ENCODE measurements at places on chromosomes 11 and 22. TPM values are rescaled to one million over a fixed set of nuclear protein-coding genes. Genes with fewer than 3 reads are reported as not detected.

The HDAC10 gene
- total RNA-seq = 9.4 TPM

The NNMT gene
- total RNA-seq = 157 TPM

The CCDC15 gene
- total RNA-seq = 1.3 TPM

The VPREB3 gene
- not detected for total RNA-seq

The RFPL2 gene
- total RNA-seq = not detected

The IGLL1 gene
- not detected for total RNA-seq

The PRR33 gene
- not detected for total RNA-seq

The DUSP8 gene
- 7.8 TPM for total RNA-seq

The OR4C13 gene
- not detected for total RNA-seq

The RFPL3 gene
- total RNA-seq = not detected

The CDC42EP2 gene
- total RNA-seq = 26.3 TPM

The HOATZ gene
- total RNA-seq = not detected

The KCNJ1 gene
- total RNA-seq = not detected

The CLCF1 gene
- total RNA-seq = 6.1 TPM

The RIC3 gene
- 22.5 TPM for total RNA-seq

The CCDC116 gene
- 1.3 TPM for total RNA-seq

The ZNRF3 gene
- 21.3 TPM for total RNA-seq

The HTR3B gene
- total RNA-seq = not detected

The CEND1 gene
- 2.9 TPM for total RNA-seq

The SAA2 gene
- 18.6 TPM for total RNA-seq

The TYR gene
- total RNA-seq = not detected

The ANO9 gene
- not detected for total RNA-seq
